ENCODE measurements at places on chromosomes 12 and 14.

GRCh38 chr12:51589060-51589459, 2.0 kb upstream of the SCN8A start:
- no peak for DNase-seq

DNA sequence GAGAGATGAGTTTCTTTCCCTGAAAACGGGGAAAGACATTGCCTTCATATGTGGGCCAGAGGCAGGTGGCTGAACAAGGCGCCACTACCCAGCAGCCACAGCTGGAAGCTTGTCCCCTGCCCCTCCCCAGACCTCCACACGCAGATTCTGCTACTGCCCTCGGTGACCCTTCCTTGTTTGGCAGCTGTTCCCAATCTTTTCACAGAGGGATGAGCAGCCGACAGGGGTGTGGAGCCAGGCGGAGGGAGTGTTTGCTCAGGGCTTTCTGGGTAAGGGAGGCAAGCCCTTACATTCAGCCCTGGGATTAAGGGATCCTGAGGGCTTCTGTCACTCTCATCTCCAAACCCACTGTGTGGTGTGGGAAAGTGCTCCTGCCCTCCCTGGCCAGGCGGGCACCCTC, 4.5 kb upstream of the KRT4 start:
- no peak for DNase-seq

- no peak for DNase-seq
Observed at GRCh38 chr12:3378655-3379054, 112.3 kb upstream of the PRMT8 start.

DNA sequence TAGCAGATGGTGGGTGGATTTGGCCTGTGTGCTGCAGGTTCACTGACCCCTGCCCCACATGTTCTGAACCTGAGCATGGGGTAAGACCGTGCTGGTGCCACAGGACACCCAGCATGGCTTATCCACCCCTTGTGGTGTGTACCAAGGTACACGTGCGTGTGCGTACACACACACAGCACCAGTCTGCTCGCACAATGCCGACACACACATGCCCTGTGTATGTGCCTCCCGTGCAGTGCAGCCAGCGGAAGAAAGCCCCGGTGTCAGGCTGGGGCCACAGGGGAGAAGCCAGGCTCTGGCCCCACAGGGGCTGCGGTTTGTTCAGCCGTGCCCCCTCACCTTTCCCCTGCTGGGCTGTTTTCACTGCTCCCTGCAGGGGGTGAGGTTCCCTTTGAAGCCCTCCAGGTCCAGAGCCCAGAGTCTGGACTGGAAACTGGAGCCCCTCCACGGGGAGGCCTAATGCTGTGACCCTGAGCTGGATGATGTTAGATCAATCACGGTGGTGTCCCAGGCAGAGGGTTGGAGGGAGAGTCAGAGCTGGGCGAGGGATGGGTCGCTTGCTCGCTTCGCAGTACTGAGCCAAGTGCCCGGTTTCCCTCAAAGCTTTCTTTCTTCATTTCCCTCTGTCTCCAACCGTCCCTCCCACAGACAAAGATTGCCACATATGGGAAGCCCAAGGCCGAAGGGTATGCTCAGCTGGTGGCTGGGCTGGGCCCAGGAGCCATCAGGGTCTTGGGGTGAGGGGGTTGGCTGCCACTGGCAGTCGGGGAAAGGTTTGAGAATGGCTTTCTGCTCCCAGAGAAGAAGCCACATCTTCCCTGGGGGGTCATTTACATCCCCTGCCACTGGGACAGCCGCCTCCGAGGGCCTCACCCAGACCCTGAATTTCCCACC, 6.2 kb downstream of the DTX1 start:
- DNase-seq, result no peak

DNA sequence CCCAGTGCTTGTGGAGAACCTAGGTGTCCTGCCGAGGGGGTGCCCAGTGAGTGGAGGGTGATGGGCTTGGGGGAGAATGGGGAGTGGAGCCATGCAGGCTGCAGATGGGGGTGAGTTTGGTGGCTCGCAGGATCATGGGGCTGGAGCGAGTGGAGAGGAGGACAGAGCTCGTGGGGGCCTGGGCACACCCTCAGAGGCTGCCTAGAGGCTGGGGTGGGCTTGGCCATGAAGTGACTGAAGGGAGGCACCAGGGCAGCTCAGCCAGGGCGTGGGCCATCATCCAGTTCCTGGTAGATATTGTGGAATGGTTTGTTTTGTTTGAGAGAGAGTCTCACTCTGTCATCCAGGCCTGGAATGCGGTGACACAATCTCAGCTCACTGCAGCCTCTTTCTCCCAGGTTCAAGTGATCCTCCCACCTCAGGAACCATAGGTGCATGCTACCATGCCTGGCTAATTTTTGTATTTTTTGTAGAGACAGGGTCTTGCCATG, 43.4 kb upstream of the AMN start:
- no peak for DNase-seq

- DNase-seq, result no peak
Observed at GRCh38 chr12:26623136-26623535, 209.9 kb downstream of the ITPR2 start.

DNA sequence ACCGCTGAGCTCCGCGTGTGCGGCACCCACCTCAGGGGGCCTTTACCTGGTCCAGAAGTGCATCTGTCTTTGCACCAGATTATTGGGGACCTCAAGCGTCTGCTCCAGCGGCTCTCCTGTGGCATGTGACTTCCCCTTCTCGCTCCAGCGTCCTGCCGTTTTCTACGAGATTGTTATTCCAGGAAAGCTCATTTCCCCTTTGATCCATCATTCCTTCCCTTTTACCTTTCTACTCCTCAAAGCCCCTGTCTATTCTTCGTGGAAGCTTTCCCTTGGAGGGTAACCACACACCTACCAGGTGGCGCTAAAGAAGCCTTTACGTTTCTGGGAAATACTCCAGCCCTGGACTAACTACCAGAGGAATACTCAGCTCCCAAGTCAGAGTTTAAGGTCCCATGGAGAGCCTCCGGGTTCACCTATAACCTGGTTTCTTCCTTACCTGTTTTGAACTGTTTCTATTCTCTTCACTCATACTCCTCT, 1.5 kb downstream of the FKBP4 start:
- no peak for DNase-seq

- DNase-seq, result no peak
Observed at GRCh38 chr12:41941079-41941478, 203.6 kb downstream of the GXYLT1 start.

- DNase-seq, result no peak
Observed at GRCh38 chr12:47686645-47687240, 19.1 kb downstream of the RPAP3 start.

- no peak for DNase-seq
Observed at GRCh38 chr14:101834800-101835547, 73.5 kb downstream of the PPP2R5C start.

- no peak for DNase-seq
Observed at GRCh38 chr12:52494100-52494499, 1.0 kb upstream of the KRT6A start.

- no peak for DNase-seq
Observed at GRCh38 chr14:57974896-57975295, 109.0 kb upstream of the SLC35F4 start.

DNA sequence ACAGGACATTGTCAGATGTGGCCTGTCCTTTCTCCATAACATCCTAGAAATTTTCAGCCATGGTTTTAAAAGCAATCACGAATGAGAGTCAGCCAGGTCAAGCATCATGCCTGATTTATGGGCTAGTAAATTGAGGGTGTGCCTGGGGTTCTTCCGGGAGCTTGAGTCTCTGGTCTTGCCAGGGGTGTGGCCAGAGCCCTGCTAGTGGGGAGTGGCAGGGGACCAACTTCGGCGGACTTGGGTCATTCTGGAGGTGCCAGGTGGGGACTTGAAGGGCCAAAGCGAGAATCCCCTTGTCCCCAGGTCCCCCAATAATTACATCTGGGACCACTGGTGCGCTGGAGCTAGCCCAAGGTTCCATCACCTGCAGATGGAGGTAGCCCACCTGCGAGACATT, 5.7 kb downstream of the OTUB2 start:
- DNase-seq, result no peak

DNA sequence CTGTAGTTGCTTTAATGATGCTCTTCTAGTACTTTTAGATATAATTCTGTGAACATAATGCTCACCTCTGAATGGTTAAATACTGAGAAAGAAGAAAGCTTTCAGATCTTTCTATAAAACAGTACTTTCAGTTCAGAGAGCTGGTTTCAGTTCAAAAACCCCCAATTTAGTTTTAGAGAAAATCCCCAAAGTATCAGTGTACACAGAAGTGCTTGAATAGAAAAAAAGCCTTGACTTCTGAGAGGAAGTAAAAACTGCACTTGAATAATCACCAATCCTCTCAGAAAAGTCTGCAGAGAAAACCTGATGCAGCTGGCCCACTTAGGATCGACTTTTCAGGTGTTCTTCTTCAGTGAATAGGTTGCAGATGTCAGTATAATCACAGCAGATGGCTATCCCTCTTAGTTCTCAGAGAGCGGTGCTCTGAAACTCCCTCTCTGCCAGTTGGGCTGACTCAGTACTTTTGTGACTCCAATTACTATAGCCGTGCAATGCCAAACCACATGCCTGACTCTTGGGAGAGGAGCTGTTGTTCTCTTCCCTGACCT, 616.3 kb downstream of the LRFN5 start:
- no peak for DNase-seq

DNA sequence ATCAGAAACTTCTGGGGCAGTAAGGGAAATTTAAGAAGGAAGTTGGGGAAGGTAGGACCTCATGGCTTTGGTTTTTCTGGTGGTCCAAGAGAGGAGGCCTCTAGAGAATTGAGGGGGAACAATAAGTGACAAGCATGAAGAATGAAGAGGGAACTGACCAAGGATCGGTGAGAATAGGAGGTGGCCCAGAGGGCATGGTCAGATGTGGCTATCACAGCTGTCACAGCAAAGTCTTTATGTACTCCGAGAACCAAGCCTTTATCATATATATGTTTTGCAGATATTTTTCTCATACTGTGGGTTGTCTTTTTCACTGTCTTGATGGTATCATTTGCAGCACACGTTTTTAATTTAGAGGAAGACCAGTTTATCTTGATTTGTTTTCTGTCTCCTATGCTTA, 64.3 kb downstream of the PPP2R5C start:
- DNase-seq, result no peak

GRCh38 chr14:57352396-57353170, 37.8 kb upstream of the NAA30 start:
- DNase-seq, result no peak

- DNase-seq, result no peak
Observed at GRCh38 chr12:112179341-112179740, 54.0 kb downstream of the TRAFD1 start.
